CD8-positive, alpha-beta T cell (primary cell): ENCODE measurements at places on chromosomes 1 and 21.

DNA sequence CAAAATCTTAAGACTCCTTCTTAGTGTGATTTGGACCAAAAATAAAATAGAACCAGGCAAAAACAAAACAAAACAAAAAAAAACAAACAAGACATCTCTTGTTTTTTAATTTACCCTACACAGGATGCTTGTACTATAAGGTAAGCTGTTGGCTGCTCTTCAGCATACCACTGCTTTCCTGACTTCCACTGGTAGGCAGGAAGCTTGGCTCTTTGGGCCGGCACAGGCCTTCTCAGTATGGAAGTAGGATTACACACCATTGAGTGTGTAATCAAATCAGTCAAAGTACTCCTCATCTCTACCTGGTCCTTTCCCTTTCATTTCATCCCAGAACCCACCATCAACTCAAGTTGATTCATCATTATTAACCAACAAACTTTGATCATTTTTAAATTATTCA lies 61.9 kb upstream of the RGS1 start:
- no peak for DNase-seq

DNA sequence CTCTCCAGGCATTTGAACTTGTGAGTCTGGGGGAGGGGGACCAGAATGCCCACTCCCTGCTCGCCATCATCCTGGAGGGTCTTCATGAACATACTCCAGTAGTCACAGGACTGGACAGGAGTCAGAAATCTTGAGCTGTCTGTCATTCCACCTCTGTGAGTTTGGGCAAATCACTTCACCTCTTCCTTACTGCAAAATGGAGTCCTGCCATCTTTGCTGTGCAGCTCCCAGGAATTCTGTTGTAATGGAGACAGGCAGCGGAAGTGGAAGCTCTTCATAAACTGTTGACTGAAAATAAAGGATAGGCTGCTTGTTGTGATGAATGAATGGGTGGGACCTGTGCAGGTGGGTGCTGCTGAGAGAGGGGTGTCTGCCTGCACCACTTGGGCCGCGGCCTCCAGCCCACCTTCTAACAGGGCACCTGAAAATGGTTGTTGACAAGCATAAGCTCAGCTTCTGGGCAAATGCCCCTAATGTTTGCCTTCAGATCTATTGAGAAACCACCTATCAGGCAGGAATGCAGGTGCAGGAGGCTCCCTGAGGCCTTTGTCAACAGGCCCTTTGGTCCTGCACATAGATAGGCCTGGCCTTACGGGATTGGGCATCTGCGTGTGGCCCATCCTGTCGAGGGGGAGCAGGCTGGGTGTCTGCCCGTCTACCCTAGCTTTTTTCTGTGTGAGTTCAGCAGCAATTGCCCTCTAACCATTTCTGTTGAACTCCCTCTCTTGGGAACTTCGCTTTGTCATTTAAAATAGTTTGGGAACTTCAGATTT lies 321.0 kb downstream of the RPS6KC1 start:
- no peak for DNase-seq

GRCh38 chr1:246104927-246105326 lies 402.2 kb downstream of the SMYD3 start:
- DNase-seq = no peak

DNA sequence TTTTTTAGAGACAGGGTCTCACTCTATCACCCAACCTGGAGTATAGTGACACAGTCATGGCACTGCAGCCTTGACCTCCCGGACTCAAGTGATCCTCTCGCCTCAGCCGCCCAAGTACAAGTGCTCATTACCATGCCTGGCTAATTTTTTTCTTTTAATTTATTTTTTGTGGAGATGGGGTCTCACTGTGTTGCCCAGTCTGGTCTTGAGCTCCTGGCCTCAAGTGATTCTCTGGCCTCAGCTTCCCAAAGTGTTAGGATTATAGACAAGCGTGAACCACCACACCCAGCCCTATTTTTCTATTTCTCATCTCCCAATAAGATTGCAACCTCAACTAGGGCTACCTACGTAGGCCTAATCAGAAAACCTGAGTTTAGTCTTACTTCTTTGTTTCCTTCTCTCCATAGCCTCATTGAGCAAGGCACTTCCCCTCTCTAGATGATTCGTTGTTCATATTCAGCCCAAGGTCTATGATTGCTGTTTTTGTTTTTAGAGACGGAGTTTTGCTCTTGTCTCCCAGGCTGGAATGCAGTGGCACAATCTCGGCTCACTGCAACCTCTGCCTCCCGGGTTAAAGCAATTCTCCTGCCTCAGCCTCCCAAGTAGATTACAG lies 1.1 kb upstream of the KPNA6 start:
- DNase-seq = no peak

DNA sequence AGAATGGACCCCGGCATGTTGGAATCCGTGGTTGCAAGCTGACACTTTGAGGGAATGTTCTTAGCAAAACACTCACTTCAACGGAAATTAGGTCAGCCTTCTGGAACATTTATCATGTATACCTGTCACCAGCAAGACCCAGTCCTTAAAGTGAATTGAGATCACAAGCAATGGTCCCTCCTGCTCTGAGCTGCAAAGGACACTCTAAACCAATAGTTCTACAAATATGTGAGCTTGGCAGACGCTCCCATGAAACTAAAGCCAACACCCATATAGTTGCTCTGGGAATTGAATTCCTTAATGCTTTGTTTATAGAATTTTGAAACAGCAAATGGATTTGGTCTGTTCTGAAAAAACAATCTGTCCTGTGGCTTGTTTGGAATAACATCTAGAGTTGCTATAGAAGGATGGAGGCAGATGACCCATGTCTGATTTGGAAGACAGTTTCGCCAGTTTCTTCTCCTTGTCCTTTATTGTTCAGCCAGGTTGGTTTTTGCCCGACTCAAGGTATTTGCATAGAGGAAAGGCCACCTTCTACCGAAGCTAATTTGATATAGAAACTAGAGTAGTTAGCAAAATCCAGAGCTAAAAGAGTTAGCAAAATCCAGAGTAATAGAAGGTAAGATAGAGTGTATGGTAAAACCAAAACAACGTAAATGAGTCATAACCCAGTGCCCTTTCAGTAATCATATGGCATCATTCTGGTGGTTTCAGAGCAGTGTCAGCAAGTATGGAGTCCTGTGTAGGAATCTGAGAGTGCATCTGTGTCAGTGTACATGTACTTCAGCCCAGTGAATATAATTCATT lies 236.2 kb downstream of the NFIA start:
- no peak for DNase-seq

DNA sequence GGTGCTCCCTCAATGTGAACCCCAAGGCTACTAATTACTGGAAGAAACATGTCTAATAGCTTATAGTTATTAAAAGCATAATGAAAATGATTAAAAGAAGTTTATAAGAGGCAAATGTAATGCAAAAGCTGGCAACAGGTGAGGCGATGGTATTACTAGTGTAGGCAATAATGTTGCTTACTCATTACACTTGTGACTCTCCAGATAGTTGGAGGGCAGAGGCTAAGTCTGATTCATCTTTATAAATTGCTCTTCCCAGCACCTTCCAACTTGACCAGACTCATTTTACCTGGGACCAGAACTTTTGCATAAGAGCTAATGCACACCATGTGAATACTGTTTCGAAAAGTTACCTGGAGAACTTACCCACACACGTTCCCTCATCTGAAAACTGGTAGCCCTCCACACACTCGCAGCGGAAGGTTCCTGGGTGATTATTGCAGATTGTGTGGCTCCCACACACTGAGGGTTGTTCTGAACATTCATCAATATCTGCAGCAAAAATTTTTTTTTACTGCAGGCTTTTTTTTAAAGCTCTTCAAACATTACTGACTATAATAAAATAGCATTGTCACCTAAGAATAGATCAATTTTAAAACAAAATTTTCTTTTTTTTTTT lies 48.0 kb downstream of the NID1 start:
- no peak for DNase-seq

- no peak for DNase-seq
Observed at GRCh38 chr1:247294282-247294681, 37.4 kb downstream of the ZNF496 start.

DNA sequence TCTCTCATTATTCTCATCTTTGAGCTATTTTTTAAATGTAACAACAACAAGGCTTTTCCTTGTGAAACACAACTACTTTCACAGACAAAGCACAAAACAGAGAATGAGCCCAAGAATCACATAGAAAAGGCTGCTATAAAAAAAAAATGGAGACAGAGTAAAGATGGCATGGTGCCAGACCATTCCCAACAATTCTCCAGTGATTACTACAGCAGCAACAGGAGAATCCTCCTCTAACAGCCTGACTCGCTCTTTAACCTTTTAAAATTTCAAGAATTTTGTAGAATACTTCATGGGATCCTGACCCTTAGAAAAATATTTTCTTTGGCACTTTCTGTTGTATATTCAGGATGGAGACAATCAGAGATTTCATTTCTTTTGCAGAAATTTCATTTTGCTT lies 3.8 kb upstream of the BCAS2 start:
- no peak for DNase-seq

- DNase-seq = no peak
Observed at GRCh38 chr1:239718997-239719628, 332.7 kb downstream of the CHRM3 start.

- DNase-seq = no peak
Observed at GRCh38 chr1:27285274-27285660, 36.7 kb upstream of the TMEM222 start.

DNA sequence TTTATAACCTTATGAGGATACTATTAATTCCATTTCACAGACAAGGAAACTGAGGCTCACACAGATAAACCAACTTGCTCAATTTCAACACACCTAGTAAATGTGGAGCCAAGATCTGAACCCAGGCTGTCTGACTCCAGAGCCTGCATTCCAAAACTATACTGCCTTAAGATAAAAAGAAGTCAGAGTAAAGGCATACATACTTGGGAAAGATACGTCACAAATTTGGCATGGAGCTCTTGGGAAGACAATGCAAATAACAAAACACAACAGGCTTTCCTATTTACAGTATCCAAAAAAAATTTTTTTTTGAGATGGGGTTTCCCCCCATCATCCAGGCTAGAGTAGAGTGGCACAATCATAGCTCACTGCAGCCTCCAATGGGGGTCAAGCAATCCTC lies 5.9 kb downstream of the AKT3 start:
- no peak for DNase-seq

GRCh38 chr1:227273557-227273956 lies 44.7 kb downstream of the CDC42BPA start:
- DNase-seq = peak; percentile 4

DNA sequence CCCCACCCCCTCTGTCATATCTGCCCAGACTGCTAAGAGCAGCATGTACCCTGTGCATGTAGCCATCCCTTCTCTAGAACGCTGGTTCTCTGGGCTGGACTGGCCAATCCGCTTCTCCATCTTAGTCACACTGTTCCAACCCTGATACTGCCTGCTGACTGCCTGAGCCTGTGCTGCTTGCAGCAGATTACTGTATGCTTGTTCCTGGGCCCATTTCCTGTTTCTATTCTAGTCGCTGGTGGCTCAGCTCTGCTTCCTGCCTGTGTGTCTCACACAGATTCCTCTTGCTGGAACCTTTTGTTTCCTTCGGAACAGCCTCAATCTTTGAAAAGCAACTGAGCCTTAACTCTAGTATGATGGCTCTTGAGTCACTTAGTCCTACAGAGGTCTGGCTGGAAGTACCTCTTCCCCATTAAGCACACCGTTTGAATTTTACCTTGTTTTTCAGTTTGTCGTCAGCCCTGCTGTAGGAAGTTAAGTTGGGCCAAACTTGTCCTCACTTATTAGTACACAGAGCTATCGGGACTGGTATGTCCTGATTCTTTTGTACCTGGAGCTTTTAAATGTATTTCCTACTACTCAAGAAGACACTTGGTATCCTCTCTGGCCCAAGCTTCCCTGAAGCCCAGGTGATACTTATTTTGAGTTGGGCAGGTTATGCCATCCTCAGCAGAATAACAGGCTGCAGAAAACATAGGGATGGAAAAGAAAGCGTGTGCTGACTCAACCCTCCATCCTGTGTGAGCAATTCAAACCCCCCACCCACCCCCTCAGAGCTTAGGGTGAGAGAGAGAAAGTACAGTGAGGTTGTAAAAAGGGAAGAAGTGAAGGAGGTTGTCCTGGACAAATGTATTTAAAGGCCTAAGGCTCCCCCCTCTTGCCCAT lies 43.4 kb upstream of the PIGV start:
- peak; percentile 74 for DNase-seq

GRCh38 chr21:30057108-30057507 lies 109.5 kb downstream of the CLDN17 start:
- no peak for DNase-seq

- no peak for DNase-seq
Observed at GRCh38 chr1:169999761-170000160, 74.7 kb downstream of the KIFAP3 start.

DNA sequence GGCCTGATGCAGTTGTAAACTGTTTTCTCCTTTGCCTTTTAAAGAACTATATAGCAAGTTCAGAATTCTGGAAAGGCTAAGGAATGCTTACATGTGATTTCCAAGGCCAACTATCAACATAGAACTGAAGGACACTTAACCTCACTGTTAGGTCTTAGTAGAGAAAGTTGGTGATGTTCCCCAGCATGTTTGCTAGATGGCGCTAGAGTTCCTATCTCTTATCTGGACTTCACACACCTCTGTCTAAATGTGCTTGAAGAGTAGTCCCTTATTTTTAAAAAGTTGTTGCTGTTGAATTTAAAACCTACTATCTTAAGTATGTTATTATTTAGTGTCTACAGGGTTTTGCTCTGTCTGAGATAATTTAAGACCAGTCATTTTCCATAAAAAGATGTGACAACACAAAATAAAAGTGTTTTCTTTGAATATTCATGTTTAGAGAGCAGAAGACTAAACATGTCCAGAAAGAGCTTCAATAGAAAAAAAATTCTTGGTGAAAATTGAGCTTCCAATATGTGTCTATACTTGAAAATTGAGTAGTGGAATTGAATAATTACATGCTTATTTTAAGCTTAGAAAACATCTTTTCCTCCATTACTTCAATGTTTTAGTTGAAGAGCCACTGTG lies 237.3 kb downstream of the S1PR1 start:
- no peak for DNase-seq

DNA sequence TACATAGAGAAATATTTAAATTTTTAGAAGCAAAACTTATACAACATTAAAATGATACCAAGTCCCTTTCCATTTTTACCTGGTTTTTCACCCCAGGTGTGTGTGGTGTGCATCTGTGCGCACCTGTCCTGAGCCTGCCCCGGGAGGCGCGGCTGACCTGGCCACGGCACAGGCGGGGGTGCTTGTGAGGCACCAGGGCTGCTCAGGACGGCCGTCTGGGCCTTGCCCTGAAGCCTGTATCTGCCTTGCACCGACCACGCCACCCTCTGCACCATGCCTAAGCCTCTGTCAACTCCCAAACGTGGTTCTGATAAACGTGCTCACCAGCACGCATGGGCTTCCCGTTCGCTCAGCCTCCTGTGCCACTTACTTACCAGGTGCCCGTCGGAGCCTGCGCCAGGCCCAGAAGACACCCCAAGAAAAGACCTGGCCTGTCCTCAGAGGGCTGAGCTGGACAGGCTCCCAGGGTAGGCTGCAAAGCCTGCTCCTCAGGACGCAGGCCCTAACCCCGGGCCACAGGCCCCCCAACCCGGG lies 20.9 kb downstream of the PANK4 start:
- no peak for DNase-seq

GRCh38 chr1:40844887-40845878 lies 17.0 kb downstream of the CITED4 start:
- DNase-seq = no peak

- DNase-seq = no peak
Observed at GRCh38 chr21:33492571-33492970, 1.1 kb upstream of the DNAJC28 start.
